NCI-H1048 (cell line): ENCODE measurements at places on chromosomes 7 and 10.

GRCh38 chr7:157537056-157537455, 200.3 kb downstream of the DNAJB6 start:
- DNase-seq = no peak

DNA sequence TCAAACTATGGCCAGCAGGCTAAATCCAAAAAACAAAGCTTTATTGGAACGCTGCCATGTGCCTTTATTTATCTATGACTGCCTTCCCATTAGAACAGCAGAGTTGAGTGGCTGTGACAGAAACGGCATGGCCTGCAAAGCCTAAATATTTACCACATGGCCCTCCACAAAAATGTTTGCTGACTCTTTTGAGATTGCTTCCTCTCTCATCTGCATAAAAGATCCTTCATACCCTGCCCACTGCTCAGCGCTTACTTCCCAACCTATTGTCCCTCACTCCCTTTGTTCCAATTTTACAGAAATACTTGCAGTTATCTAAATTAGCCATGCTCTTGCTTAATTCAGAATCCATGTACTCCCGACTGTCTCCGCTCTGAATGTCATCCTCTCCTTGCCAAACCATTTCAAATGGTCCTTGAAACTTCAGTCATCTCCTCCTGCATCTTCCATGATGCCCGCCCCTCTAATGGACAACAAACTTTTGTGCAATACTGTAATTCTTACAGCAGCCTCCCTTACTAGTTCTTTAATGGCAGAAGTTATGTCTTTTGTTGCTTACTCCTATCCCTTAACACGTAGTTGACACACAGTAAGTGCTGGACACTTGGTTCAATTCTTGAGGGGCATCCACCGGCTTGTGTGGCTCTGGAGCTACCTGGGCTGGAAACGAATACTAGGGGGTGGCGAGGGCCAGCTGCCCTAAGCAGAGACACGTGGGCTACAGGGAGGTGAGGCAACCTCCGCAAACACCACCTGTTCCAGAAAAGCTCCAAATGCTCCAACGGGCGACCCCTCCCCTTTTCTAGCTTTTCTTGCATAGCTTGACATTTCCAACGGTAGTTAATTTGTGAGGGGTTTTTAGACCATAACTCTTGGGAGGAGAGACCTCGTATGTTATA, 832 bp downstream of the XRCC2 start:
- no peak for DNase-seq

- DNase-seq = no peak
Observed at GRCh38 chr10:62661143-62661542, 143.4 kb upstream of the ADO start.

DNA sequence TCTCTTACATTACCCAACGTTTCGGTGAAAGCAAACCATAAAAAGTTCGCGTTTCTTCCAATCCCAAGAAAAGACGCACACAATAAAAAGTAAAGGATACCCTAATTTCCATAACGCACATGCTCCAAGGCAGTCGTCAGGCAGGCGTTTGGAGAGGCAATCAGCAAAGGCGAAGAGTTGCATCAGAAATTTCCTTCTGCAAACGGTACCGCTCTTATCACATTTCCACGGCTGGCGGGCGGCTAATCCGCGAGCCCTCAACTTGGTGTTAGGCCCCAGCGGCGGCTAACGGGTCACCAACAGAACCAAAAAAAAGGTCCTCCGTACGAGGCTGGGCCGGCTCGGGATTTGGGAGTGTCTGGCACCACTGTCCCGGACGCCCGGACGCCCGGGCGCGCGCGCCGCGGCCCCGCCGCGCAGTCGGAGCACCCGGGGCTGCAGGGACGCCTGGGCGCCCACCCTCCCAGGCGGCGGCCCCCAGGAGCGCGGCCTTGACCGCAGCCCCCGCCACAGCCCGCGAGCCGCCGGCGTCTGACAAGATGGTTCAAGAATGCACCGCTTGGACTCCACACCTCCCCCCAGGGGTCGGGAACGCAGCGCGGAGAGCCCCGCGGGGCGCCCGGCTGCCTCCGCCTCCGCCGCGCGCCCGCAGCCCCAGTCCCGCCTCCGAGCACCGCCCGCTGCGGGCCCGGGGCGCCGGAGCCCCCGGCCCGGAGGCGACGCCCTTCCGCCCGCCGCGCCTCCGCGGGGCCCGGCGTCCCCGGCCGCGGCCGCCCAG, 9.8 kb upstream of the GRB10 start:
- DNase-seq = no peak

- DNase-seq = no peak
Observed at GRCh38 chr10:106392778-106393177, 771.7 kb downstream of the SORCS1 start.

DNA sequence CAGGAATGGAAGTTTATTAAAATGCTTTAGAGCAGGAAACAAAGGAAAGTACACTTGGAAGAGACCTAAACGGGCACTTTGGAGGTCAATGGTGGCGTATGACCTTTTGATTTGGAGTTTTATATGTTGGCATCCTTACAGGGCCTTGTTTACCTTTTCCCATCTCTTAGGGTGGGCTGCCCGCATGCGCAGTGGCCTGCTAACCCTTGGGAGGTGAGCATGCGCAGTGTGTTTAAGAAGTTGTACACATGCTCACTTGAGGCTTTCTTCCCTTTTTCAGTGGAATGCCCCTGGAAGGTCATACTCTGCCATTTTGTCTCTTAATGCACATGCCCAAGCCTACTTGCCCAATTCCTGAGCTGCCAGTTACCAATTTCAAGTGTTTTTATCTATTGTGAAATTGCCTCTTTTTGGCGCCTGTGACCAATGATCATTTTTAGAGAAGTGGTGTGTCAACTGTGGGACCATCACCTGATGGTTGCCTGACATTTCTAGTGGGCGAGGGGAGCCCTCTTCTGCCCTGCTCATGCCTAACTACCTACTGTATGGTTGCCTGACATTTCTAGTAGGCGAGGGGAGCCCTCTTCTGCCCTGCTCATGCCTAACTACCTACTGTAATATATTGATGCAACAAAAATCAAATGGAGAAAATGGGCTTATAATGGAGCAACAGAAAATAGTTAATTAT, 138.0 kb downstream of the PPP1R9A start:
- no peak for DNase-seq

- DNase-seq = no peak
Observed at GRCh38 chr10:74827694-74828093, 1.3 kb downstream of the KAT6B start.

DNA sequence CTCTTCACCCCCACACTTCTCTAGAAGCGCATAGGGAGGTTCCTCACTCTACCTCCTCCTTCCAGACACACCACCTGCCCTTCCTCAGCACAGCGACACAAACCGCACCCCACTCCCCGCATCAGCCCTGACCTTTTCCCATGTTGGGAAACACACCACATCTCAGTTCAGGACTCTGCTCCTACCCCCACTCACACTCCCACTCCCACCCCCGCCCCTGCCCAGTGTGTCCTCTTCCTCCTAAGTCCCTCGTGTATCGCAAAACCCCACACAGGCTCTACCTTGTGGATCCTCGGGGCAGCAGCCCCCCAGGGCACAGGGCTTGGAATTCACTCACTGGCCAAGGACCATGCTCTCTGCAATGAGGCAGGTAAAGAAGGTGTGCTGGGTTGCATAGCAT, 4.2 kb upstream of the AOC1 start:
- no peak for DNase-seq

- DNase-seq = no peak
Observed at GRCh38 chr10:69007260-69007659, 18.7 kb downstream of the KIFBP start.

GRCh38 chr10:129547608-129548007, 80.6 kb downstream of the MGMT start:
- DNase-seq = no peak

GRCh38 chr10:91206427-91206826, 14.0 kb upstream of the PCGF5 start:
- DNase-seq = no peak

GRCh38 chr10:3140280-3140679, 32.3 kb downstream of the PITRM1 start:
- DNase-seq = no peak

GRCh38 chr10:12418725-12419261, 69.4 kb downstream of the CAMK1D start:
- DNase-seq = no peak

- no peak for DNase-seq
Observed at GRCh38 chr7:137282043-137282442, 61.5 kb downstream of the PTN start.

DNA sequence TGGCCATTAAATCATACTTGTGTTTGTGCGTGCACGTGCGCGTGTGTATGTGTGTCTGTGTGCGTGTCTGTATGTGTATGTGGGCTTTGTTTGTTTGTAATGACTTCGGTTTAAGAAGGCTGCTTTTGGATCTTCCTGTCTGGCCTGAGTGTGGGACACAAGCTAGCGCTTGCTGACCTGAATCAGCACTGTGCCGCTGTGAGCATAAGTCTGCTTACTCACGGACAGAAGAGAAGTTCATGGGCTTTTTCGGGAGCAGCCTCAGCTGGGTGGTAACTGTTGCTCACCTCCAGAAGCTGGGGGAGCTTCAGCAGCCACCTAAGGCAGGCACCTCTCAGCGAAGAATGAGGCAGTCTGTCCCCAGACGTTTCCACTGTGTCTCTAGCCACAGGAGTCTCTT, 56.1 kb upstream of the TRUB1 start:
- DNase-seq = no peak

DNA sequence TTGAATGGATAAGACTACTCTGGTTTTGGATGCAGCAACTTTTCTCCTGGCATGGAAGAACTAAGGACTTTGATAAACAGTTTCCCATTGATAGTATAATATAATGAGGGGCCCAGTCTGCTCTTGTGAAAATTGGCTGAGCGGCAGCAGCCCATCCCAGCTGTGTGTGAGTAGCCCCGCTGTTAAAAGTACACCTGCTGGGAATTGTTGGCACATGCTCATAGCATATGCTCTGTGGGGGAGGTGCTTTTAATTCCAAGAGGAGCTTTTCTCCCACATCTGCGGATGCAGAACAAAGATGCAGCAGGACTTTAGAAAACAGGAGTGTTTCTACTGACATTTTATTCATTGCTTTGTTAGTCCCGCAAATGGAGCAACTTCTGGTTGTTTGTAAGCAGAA, 19.0 kb downstream of the SRI start:
- DNase-seq = no peak

DNA sequence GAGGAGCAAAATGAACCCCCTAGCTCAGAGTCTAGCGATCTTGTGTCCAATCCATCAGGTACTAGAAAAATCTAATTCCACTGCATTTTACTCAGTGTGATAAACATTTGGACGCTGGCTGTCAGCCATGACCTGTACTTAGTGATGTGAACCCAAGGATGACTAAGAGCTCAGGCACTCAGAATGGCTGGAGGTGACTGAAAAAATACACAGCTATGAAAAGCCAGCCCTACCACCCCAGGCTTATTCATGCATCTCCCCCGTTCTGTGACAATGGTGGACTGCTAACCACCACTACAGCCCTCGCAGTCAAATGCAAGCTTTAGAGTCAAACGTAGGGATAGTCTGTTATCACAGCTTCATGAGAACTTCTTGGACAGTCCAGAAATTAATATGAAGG, 14.9 kb downstream of the AFAP1L2 start:
- DNase-seq = no peak

- DNase-seq = no peak
Observed at GRCh38 chr7:96198047-96198636, 123.8 kb downstream of the SLC25A13 start.
